ENCODE measurements at places on chromosomes 7 and 10.

- no peak for DNase-seq
These were observed 524.8 kb upstream of the TPK1 start for GRCh38 chr7:145360511-145361100.

DNA sequence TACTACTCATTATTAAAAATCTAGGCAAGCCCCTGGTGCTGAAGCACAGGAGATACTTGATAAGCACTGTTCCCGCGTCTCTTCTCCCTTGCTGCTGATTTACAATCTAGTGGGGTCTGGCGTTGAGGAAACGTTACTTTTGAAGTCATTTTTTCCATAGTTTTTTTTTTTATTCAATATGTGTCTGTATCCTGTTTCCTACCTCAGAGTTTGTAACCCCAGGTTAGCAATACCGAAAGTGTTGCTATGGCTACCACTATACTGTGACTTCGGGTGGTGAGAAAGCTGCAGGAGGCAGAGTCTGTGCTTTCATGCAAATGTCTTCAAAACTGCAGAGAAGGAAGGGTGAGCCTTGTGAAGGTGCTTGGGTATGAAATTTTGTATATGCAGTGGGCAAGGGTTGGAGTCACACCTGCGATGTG, 458.8 kb upstream of the GHITM start:
- no peak for DNase-seq

DNA sequence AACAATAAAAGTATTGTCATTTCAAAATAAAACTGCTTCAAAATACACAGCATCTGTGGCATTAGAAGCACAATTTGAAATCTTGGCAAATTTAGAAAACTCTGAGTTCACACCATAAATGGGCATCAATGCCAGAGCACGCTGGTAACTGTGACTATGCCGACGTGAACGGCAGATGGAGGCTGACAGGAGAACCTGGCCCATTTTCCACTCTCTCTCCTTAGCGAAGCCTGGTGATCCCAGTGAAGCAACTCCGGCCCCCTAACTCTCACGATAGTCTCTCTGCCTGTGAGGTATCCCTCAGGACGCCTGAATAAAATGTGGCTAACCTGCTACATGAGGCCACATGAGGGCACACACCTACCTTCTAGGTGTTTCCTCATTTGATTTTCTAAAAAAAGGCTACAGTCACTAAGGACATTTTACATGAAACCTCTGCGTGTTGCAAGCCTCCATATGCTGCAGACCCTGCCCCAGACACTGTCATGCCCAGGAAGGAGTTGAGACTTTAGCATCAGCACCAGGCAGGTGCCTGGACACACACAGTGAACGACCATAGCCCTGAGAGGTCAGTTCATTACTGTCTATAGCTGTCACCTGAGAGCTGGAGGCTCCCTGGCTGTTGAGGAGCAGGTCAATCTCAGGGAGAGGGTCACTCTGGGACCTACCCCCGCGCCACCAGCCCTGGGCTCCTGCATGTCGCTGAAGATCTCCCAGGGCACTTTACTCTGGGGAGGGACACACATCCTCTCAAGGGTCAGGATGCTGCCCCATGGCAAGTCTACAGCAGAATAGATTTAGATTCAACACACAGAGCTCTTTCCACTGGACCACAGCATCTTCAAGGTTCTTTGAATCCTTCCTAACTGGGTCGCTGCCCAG, 62.9 kb upstream of the CAMK2B start:
- no peak for DNase-seq

GRCh38 chr10:59557642-59558041, 152.0 kb downstream of the SLC16A9 start:
- no peak for DNase-seq
